Right renal pelvis (tissue), 4 donors: ENCODE measurements at places on chromosomes 12 and 14. TPM values are rescaled to one million over a fixed set of nuclear protein-coding genes. Genes with fewer than 3 reads are reported as not detected.

SCYL2 gene
- 49.3 TPM for polyA plus RNA-seq

DNA sequence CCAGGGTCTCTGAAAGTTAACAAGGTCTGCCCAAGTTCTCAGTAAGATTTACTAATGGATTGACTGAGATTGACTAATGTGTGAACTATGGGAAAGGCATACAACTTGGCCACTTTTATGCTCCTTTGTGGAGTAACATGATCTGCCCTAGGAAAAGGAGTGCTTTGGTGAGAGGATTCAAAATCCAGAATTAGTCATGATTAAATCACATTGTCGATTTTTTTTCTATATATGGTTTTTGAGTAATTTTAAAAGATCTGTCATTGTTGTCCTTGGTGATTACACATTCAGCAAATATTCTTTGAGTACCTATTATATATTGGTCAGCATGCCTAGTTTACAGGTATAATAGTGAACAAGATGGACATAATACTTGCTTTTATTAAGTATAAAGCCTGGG, 147.7 kb upstream of the SYT10 start:
- no peak for DNase-seq

- no peak for DNase-seq
Measured at GRCh38 chr12:70194076-70194475, 49.2 kb upstream of the CNOT2 start.

- DNase-seq = no peak
Measured at GRCh38 chr14:22231018-22231417, 358.0 kb downstream of the DAD1 start.

DNA sequence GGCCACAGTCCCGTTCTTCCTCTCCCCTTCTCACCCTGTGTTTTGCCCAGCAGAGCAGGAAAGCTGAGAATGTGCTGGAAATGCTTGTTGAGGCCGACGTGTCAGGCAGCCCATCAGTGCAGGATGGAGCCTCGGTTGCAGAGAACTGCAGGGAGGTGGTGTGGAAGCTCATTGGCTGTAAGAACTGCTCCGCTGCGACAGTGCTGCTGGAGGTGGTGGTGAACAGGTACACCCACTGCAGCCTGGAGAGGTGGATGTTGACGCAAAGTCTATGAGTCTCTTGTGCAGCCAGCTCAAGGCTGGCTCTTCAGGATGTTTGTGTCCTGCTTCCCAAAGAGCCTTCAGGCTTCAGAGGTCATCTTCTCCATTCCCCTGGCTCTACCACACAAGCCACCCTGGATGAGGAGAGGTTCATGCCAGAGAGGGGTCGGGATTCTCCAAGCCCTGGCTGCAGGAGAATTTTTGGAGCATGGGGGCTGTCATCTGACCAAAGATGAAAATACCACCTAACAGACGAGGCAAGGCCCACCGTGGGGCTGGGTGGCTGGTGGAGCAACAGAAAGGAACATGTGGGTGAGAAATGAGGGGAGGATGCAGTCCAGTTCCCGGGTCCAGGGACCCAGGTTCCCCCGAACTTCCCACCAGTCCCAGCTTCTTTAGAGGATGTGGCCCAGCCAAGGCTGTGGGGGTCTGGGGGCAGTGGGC, 174.1 kb upstream of the PRMT8 start:
- DNase-seq = no peak

GRCh38 chr14:62674563-62675237, 370.6 kb downstream of the KCNH5 start:
- DNase-seq = no peak

CDCA4 gene
- polyA plus RNA-seq = 21.4 TPM

- peak; percentile 22 for DNase-seq
Measured at GRCh38 chr12:753611-754472, 1.5 kb downstream of the WNK1 start.

LPAR5 gene
- polyA plus RNA-seq = 1.8 TPM

TSPAN11 gene
- polyA plus RNA-seq = 4.0 TPM

GRCh38 chr12:132426349-132427173, 63.4 kb upstream of the FBRSL1 start:
- DNase-seq = no peak

DNA sequence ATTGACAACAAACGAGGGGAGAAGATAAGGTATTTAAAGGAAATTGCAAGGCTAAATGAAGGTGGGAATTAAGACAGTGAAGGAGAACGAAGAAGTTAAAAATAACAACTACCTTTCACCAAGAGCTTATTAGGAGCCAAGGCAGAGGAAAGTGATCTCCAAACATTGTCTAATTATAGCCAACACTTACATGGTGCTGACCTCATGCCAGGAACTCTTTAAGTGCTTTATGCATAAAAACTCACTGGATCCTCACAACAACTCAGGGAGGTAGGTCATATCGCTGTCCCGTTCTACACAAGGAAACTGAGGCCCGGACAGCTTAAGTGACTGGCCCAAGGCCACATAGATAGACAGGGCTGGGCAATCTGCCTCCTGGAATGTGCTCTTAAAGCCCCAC, 19.5 kb downstream of the TAMALIN start:
- no peak for DNase-seq

GRCh38 chr14:58275527-58276190, 22.7 kb upstream of the ARID4A start:
- no peak for DNase-seq

KRT3 gene
- not detected for polyA plus RNA-seq

DNA sequence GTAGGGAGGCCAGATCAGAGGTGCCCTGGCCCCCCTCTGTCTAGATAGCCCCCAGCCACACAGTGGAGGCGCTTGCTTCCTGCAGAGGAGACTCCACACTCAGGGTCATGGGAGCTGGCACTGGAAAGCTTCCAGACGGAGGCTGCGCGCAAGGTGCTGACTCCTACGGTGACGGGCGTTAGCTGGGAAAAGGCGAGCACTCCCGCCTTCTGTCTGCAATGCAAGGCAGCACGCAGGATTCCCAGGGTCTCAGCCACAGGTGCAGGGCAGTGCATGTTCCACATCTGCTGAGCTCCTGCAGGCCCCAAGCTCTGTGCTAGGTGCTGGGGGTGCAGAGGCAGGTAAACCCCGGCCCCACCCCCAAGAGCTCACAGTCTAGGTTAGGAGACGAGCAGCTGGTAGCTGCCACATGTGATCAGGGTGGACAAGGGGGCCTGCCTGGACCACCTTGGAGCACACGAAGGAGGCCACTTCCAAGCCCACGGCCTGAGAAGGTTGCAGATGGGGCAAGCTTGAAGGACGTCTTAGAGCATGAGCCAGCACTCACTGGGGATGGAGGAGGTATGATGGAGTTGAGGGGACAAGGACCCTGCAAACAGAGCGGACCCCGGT, 310.9 kb upstream of the DIO3 start:
- DNase-seq = no peak

DNA sequence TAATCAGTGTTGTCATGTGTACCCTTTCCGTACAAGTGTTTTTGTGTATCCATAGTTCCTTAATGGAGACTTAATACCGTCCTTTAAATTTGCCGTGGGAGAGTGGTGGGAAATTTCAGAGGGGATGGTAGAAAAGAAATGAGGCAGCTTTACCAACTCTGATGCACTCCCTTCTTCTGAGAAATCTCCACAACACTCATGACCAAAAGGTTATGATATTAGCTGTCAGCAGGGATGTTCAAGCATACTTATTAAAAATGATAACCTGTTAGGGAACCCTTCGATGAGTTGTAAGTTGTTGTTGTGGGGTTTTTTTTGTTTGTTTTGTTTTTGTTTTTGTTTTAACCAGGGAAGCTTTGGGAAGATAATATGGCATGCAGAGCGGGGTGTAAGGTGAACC, 12.5 kb downstream of the RAB21 start:
- no peak for DNase-seq

HEATR5A gene
- polyA plus RNA-seq = 20.3 TPM

TCL1A gene
- polyA plus RNA-seq = 1.6 TPM

DNA sequence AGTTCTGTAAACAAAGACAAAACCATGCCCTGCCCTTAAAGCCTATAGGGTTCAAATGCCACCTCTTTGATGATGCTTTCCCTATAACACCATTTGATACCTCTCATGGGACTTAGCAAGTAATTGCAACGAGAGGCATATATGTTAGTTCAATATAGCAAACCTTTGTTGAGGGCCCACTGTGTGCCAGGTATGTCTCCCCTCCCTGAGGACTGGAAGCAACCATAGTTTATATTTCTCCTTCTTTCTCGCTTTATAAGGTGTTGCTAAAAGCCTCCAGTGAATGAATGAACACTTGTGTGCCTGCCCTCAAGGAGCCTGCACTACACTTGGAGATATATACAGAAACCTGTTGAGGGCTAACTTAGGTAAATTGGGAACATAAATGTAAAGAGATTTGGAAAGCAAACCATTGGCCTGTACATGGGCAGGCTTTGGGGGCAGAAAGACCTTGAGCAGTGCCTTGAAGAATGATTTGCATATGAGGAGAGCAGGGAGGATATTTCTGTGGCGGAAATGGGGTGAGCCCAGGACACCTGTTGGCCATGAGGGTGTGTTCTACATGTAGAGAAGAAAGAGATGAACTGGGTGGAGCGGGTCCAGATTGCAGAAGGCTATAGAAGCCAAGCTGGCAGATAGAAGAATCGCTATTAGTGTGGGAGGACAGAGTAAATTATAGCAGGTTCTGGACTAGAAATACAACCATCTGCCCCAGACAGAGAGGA, 1.8 kb upstream of the CKAP4 start:
- DNase-seq = no peak

- no peak for DNase-seq
Measured at GRCh38 chr12:21301-22189, 45.0 kb upstream of the IQSEC3 start.

MGP gene
- 52.5 TPM for polyA plus RNA-seq

- no peak for DNase-seq
Measured at GRCh38 chr14:90671382-90672234, 144.6 kb downstream of the TTC7B start.

DNA sequence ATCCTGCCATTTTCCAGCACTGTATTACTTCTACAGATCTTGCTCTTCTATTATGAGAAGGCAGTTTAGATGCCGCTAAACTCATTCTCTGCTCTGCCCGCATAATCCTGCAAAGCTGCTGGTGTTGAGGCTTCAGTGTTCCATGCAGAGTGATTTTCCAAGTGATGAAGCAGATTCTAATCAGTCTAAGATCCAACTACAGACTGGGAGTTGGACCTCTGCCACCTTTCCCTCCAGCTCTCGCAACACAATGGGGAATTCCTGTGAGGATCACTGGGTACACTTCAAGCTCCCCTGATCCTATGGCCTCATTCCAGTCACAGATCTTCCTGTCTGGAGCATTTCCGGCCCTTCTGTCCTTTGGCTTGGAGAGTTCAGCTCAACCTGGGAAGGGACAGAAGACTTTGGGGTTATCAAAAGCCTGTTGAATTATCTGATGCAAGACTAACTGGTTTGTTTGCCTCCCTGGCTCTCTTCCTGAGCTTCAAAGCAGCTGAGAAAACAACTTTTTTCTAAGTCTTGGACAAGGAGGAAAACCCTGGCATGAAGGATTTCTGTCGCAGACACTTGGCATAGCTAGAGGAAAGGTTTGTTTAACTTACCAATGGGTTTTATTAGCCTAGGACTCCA, 333.9 kb downstream of the ZFP36L1 start:
- no peak for DNase-seq
